ENCODE measurements at places on chromosomes 5 and 9.

GRCh38 chr5:4019841-4020240 is 424.2 kb downstream of the IRX1 start:
- DNase-seq, result no peak

DNA sequence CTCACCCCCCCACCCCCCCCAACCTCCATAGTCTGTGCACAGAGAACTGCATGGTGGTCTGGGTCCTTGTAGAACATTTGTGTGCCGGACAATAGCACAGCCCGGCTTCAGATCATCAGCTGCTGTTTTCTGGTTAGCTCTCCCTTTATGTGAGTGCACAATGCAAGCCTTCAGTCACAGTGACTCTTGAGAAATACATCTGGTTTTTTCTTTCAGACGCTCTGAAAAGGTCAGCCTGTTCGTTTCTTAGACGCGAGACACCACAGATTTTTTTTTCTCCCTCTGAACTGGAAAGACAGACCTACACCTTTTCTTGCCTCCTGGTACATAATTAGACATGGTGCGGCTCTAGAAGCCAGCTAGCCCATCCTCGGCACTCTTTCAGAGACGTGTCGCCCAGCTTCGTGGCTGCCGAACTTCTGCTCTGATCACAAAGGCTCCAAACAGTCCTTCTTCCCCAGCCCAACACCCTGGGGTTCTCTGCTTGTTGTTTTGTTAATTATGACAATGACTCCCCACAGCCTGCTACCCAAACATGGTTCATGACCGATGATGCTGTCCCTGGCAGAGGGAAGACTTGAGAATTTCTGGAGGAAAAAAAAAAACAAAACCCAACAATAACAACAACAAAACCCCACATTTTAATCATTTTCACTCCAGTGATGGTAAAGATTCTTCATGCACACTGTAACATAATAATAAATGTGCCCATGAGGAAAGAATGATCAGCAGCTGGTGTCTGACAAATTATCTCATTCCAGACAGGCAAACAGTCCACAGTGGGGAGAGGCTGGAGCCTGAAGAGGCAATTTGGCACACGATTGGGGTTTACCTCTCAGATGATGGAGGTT is 241.4 kb upstream of the ZNF462 start:
- no peak for DNase-seq

DNA sequence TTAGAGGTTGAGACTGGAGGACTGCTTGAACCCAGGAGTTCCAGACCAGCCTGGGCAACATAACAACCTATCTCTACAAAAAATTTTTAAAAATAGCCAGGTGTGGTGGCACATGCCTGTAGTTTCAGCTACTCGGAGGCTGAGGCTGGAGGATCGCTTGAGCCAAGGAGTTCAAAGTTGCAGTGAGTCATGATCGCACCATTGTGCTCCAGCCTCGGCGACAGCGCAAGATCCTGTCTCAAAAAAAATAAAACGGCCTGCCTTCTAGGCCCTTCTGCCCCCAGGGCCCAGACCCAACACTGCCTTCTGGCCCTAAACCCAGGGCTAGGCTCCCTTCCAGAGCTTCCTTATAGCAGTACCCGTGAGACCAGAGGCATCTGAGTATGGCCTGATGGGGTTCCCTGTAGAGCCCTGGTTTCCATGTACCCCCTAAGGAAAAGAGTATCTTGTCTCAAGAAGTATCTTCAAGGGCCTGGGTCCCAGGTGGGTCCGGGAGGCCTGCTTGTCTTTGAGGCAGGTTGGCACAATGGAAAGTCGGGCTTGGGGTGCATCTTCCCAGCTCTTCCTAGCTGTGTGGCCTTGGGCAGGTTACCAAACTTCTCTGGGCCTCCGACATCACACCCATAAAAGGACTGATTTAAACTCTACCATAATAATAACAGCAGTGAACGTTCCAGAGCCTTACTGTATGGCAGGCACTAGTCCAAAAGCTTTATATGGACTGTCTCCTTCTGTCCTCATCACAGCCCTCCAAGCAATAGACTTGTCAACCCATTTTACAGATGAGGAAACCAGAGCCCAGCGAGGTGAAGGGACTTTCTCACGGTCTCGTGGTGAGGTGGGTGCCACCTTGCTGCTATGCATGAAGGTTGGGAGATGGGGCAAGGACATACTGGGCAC is 9.6 kb downstream of the LRRC8A start:
- DNase-seq, result no peak

DNA sequence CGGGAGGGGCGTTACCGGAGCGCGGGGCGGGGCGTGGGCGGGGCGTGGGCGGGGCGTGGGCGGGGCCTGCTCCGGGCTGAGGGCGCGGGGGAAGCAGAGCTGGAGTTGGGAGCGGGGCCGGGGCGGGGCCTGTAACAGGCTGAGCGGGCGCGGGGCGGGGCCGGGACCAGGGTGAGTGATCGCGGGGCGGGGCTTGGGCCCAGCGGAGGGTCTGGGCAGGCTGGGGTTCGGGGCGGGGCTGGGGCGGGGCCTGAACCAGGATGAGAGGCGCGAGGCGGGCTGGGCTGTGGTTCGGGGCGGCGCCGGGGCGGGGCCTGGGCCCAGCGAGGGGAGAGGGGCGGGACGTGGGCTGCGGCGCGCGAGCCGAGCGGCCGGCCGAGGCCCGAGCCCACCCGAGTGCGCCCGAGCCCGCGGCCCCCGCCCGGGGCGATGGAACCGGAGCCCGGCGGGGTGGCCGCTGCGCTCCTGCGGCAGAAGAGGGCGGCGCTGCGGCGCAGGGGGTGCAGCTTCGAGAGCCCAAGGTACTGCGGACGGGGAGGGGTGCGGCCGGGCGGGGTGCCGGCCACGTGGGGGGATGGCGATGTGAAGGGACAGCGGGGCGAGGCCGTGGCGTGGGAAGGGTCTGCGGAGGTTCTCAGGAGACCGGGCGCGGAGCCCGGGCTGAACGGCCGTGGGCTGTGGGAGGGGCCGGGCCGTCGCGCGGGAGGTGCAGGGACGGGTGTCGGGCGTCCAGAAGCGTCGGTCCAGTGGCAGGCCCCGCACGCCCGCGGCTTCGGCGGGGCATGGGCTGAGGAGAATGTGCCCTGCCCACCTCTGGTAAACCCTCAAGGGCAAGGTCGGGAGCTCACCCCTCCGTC is 39.5 kb upstream of the GARNL3 start:
- DNase-seq, result peak; percentile 96

DNA sequence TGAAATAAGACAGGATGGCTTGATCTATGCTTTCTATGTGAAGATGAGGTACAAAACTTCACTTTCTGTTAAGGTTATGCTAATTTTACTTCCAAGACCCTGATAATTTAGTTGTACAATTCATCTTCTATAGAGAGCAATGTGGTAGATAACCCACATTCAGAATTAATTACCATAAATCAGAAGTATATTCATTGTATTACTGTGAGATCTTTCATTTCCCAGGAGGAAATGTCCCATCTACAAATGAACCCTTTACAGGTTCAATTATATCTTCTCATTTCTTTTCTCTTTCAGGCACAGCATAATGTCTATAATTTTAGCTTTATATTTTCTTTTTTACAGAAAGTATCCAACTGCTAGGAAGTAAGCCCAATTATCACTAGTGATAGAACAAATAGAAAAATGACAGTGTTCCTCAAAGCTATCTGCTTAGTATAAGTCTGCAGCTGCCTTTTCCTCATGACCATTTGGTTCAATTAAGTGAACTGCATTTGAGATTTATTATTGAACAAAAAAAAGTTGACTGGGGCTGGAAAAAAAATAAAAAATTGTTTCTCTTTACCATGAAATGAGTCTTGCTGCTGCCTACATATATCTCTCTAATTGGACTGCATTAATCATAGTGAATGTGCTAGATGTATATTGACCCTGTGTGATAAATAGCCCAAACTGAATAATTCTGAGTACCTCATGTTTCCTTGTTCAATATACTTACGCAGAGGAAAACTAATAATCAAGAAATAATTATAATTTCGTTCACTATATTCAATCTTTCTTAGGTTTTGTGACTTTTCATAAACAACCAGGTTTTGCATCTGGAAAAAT is 1329.4 kb downstream of the PTPRD start:
- no peak for DNase-seq

DNA sequence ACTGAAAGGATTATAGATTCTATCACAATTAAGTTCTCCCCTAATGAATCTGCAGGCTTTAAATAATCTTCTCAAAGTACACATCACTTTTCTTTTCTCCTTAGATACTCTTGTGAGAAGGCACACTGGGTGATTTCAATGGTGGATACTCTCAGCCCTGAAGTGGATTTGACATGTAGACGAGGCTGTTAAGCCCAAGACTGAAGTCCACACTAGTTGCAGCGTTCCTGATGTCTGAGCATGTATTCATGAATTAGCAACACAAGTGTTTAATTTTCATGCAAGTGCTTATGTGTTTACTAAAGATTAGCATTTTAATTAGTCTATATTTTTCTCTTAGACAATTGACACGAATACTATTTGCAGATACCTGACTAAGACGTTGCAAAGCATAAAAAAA is 218.9 kb downstream of the TMEM161B start:
- DNase-seq, result no peak

DNA sequence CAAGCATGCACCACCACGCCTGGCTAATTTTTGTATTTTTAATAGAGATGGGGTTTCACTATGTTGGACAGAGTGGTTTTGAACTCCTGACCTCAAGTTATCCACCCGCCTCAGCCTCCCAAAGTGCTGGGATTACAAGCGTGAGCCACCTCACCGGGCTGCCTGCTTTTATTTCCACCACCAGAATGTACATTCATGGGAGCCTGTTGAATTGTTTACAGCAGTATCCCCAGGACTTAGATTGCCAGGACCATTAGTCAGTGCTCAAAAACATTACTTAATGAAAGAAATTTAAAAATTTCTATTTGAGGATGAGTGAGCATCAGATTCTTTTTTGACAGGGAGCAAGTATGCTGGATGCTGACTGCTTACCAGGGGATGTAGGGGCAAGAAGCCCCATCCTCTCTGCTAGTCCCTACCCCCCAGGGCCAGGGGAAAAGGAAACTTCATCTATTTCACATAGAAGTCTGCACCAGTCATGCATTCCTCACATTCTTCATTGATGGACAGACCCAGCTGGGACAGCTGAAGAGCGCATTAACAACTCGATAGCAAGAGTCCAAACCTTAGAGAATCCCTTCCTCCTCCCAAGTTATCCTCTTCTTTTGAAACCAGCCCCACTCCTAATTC is 10.3 kb upstream of the RGMB start:
- no peak for DNase-seq

DNA sequence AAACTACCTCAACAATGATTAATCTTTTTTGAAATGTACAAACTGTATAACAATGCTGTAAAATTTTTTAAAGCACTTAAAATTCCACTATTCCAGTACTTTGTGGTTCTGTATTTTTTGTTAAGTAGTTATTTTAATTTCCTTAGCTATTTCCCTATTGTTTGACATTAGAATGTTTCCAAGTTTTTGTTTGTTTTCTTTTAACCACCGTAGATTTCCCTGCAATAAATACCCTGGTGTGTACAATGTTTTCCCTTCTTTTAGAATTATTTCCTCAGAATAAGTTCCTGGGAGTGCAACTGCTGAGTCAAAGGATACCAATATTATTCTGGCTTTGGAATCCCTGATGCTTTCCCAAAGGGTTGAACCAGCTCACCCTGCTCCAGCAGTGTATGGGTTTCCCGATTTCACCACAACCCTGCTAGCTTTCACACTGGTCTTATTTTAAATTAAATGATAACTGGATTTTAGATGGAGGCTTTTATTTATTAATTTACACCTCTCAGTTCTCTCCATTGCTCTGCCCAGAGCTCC is 20.6 kb upstream of the ANGPTL2 start:
- DNase-seq, result no peak

DNA sequence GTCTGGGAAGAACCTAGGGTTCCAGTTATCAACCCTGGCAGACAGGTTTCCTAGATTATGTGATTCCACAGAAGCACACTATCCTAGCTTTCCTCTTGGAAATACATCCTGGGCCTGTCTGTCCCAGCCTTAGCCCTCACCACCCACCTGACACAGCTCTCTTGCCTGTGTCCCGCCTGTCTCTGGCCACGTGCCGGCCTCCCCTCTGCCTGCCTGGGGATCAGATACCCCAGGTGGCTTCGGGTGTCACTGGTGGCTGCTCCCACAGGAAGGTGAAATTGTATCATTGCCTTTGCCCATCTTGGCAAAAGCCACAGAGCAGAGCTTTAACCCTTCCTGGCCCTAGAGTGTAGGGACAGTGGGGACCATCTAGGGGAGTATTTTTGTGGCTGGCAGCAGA is 6.2 kb downstream of the COL27A1 start:
- DNase-seq, result no peak

DNA sequence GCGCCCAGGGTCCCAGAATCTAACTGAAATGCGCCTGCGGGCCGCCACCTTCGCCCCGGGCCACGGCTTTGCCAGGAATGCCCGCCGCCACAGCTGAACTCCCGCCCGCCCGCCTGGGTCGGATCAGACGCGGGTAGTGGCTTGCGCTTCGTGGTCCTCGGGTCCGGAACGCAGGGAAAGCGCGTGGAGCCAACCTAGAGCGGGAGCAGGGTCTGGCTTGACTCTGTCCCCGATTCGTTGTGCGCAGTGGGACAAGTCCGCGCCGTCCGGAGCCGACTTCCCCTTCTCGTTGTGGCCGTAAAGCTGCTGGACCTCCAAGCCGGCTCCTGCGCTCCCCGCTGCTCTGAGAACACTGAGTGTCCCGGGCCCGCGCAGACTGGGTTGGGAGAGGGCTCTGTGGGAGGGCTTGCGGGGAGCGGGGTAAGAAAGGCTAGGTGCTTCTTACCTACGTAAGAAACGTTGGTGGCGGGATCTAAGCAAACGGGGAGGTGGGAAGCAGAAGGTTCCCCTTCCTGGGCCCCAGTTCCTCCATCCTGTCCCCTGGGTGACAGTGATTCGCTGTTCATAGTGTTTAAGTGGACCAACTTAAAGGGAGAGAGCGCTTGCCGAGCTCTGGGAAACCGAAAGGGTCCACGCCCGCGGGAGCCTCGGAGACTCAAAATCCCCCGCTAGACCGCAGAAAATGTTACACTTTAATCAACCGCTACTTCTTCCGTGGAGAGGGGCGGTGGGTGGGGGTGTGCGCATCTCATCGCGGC is 4.4 kb upstream of the FOXE1 start:
- peak; percentile 24 for DNase-seq

DNA sequence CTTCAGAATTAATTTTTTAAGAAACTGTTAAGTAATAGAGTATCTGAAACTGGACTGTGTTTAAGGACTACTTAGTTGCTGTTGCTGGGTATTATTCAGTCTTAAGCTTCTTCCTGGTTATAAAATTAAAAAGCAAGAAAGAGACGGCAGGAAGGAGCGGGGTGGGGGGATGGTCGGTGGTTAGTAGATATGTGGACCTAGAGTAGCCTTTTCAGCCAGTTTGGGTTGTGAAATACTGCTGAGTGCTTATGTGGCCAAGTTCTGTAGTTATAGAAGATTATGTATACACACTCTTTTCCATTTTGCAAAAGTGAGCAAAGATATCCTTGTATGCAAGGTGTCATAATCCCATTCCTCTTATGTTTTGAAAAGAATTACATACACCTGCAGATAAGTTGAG is 28.5 kb downstream of the TRIO start:
- DNase-seq, result peak; percentile 86

- no peak for DNase-seq
Measured at GRCh38 chr9:124478354-124478753, 28.1 kb downstream of the ADGRD2 start.
